ENCODE measurements at places on chromosomes 3 and 15. TPM values are rescaled to one million over a fixed set of nuclear protein-coding genes. Genes with fewer than 3 reads are reported as not detected.

DNA sequence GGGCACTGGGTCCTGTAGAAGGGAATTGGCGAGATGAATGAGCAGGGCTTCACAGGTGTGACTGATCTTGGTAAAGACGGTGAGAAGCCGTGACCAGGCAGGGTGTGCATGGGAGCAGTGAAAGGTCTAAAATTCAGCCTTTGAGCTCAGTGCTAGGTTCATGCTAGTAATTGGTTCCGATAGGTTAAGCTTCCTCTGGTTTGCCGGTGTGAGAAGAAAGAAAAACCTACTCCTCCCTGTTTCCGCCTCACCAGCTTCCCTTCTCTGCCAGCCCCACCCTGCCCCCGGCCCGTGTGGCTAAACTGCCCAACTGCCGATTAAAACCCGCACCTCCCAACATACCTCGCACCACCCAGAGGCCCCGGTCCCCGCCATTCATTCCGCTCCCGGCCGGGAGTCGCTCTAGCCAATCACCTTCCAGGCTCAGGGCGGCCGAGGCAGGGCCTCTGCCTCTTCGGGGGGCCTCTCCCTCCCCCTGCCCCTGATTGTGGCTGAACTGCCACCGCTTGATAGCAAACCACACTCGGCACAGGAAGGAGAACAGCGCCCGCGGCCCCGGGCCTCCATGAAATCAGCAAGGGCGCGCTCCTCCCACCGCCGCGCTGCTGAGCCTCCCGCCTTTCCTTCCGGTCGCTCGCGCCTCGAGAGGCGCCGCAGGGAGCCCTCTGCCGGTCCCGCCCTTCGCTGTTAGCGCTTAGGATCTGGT is 7.3 kb upstream of the NRROS start:
- H3K27me3 ChIP-seq = no peaks in the 10 kb centered on the region
- peak; percentile 89 for DNase-seq
- H3K36me3 ChIP-seq = no peaks in the 10 kb centered on the region
- peaks cover 6% of the 10 kb centered on the region for H3K4me1 ChIP-seq
- H3K27ac ChIP-seq = peak overlapping the region; percentile 69

DNA sequence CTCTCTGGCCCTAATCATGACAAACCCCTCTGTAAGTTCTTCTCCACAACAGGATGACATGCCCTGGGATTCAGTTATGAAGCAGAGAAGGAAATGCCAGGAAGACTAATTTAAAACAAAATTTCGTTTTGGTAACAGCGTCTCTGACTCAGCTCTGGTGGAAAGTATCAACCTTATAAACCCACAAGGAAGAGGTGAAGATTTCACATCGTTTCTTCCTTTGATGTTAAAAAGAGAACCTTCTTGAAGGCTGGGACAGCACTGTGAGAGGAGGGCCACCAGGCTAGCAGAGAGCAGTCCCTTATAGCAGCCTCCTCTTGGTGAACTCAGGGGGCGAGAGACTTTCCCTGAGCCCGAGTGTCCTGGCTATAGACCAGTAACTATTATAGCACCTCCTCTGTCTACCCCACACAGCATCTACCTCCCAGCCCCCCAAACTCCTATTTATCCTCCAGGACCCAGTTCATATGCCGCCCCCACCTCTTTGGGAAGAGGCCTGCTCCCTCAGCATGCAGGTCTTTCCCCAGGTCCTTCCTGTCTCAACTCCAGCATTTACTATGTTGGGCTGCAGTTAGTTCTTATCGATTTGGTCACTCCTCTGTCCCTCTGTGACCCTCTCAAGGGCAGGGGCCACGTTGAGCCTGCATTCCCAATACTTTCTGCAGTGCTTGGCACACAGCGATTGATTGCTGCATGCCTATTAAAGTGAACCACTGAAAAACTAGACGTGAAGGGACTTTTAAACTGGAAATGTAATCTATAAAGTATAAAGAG is 321.5 kb upstream of the ICE2 start:
- H3K27ac ChIP-seq = no peak overlapping the region
- DNase-seq = no peak
- peaks cover 25% of the 10 kb centered on the region for H3K4me1 ChIP-seq
- no peaks in the 10 kb centered on the region for H3K36me3 ChIP-seq
- H3K4me3 ChIP-seq = no peak overlapping the region
- H3K27me3 ChIP-seq = no peaks in the 10 kb centered on the region

GRCh38 chr15:59301527-59301926 is 71.1 kb downstream of the MYO1E start:
- no peaks in the 10 kb centered on the region for H3K27me3 ChIP-seq
- peaks cover 36% of the 10 kb centered on the region for H3K4me1 ChIP-seq
- DNase-seq = no peak
- no peaks in the 10 kb centered on the region for H3K36me3 ChIP-seq
- H3K27ac ChIP-seq = no peak overlapping the region

- H3K4me3 ChIP-seq = no peak overlapping the region
- H3K4me1 ChIP-seq = no peaks in the 10 kb centered on the region
- H3K36me3 ChIP-seq = no peaks in the 10 kb centered on the region
- DNase-seq = no peak
Observed at GRCh38 chr15:32649342-32649741, 7.8 kb downstream of the SCG5 start.

DNA sequence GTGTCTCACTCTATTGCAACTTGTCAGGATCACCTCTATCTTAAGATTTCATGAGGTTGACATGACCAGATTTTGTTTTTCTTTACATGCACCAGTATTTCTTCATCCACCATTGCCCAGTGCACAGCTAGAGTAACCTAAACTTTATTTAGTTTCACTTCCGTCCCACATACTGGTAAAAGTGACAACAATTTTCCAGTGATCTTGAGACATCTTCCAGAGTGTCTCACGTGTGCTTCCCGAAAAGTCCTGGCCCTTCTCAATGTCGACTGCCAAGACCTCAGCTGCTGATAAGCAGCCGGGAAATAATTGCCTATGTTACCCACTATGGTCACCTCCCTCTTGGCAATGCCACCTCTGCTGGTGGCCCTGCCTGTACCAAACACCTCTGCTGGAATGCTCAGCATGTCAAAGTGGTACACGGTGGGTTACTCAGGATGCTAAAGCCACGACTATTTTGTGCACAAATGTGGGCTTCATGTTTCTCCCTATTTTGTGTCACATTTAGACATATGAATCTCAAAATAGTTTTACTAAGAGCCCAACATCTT is 379.7 kb upstream of the TGFBR2 start:
- H3K27me3 ChIP-seq = no peaks in the 10 kb centered on the region
- peaks cover 9% of the 10 kb centered on the region for H3K4me1 ChIP-seq
- DNase-seq = no peak
- no peaks in the 10 kb centered on the region for H3K36me3 ChIP-seq
- H3K4me3 ChIP-seq = no peak overlapping the region

DNA sequence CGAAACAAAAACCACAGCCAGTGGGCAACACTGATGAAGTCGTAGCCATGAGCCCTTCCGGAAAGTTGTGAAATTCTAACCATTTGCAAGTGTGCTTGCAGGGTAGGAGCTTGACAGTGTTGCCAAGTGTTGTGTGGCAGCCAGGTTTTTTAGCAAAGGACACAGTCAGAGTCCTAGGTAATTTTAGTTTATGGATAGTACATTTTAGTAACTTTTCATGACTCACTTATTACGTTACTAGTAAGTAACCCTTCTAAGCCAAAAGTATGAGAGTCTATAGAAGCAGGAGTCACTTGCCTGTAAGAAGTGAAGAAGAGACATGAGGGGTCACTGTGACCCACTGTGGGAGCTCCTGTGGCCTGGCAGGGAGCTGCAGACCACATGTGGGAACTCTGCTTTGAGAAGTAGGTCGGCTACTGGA is 54.8 kb upstream of the ADPGK start:
- no peaks in the 10 kb centered on the region for H3K27me3 ChIP-seq
- DNase-seq = peak; percentile 78
- H3K36me3 ChIP-seq = no peaks in the 10 kb centered on the region
- peaks cover 33% of the 10 kb centered on the region for H3K4me1 ChIP-seq

Gene RBPMS2
- 2.1 TPM for total RNA-seq
